ENCODE measurements at places on chromosomes 3 and 15.

DNA sequence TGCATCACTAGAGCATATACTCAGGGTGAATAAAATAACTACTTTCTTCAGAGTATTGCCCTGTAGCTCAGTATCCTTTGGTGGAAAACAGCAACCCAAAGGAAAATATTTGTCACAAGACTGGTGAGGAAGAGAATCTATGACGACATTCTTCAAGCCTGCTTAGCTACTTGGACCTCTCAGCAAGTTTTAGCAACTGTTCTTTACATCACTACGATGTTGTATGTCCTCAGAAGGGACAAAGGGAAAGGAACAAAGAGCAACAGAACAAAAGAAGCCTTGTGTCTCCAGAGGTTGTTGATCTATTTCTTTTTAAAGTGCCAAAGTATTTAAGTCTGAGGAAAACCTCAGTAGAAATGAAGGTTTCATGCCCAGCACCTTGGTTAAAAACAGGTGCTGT is 746.7 kb downstream of the NAALADL2 start:
- DNase-seq: no peak

- no peak for DNase-seq
Measured at GRCh38 chr3:150414959-150415358, 6.9 kb downstream of the TSC22D2 start.

DNA sequence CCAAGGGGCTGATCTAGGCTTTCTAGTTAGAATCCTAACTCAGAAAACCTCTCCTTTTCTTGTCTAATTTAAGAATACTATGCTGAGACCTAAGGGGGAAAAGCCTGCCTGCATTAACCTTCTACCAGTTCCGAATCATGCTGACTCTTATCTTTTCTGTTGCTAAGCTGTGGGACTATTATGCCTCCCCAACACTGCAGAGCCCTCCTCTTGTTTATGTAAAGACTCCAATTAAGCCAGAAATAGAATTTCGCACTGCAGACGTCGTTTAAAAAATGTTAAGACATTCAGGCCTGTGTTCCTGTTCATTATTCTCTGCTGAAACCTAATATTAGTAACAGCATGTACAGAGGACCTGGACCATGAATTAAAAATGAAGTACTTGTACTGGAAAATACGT is 310.6 kb upstream of the ATP11B start:
- no peak for DNase-seq

DNA sequence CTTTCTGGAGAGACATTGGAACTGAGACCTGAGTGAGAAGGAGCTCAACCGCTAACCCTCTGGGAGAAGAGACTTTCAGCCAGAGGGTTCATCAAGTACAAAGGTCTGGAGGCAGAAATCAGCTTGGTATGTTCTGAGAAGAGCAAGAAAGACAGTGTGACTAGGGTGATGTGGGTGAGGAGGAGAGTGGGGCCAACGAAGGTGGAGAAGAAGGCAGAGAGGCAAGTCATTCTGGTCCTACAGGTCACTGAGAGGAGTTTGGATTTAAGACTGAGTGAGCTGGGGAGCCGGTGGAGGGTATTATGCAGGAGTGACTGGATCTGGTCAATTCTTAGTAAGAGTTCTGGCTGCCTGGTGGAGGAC is 12.2 kb downstream of the XIRP1 start:
- no peak for DNase-seq

GRCh38 chr3:145032791-145033190 is 1061.2 kb downstream of the DIPK2A start:
- no peak for DNase-seq

GRCh38 chr3:121175083-121175482 is 267.1 kb downstream of the STXBP5L start:
- no peak for DNase-seq

DNA sequence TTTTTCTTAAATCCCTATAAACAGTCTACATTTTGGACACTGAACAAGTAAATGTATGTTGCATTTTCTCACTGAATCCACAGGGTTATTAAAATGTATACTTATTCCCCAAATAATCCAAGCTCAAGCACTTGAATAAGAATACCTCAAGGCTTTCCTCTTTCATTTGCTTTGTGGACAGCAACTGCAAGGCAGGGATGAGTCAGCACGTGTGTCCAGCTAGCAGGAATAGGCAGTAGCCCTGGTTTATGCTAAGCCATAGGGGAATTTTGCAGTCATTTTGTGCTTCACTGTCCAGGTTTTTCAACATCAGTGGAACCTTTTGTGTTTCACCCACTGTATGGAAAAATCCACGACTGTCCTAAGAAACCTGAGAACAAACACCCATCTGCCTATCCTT is 96.7 kb upstream of the KCNMB2 start:
- DNase-seq: peak; percentile 16

- DNase-seq: no peak
Measured at GRCh38 chr3:128788268-128788869, 62.4 kb downstream of the RAB7A start.

DNA sequence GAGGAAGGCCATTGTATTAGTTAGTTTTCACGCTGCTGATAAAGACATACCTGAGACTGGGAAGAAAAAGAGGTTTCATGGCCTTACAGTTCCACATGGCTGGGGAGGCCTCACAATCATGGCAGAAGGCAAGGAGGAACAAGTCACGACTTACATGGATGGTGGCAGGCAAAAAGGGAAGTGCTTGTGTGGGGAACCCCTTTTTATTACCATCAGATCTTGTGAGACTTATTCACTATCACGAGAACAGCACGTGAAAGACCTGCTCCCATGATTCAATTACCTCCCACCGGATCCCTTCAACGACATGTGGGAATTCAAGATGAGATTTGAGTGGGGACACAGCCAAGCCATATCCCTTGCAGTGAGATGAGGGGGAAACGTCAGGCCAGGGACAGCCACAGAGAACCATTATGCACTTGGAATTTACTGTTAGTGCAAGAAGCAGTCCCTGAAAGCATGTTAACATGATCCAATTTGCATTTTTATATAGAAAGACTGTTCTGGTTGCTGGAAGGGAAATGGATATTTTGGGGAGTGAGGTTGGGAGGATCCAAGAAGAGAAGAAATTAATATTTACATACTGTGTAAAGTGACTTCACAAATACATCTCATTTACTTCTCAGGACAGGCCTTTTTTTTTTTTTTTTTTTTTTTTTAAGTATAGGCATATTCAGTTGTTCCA is 87.1 kb downstream of the ARNT2 start:
- DNase-seq: no peak

- no peak for DNase-seq
Measured at GRCh38 chr3:134663721-134664456, 13.1 kb upstream of the KY start.

GRCh38 chr15:74185710-74186348 is 12.3 kb downstream of the ISLR start:
- no peak for DNase-seq

DNA sequence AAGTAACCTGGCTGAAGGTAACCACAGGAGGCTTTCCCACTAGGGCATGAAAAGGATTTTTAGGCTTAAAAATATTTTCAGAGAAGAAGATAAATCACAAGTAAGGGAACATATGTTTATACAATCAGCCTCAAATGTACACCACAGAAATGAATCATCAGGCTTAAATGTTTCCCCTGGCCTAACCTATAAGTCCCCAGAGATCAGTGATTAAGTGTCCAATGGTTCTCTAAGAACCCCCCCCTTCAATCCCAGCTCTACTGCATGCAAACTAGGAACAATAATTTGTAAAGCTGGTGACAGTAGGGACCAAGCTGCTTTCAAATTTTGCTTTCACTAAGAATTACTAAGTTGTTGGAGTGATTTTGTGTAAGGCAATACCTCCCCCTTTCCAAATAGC is 431.6 kb upstream of the LMCD1 start:
- no peak for DNase-seq

DNA sequence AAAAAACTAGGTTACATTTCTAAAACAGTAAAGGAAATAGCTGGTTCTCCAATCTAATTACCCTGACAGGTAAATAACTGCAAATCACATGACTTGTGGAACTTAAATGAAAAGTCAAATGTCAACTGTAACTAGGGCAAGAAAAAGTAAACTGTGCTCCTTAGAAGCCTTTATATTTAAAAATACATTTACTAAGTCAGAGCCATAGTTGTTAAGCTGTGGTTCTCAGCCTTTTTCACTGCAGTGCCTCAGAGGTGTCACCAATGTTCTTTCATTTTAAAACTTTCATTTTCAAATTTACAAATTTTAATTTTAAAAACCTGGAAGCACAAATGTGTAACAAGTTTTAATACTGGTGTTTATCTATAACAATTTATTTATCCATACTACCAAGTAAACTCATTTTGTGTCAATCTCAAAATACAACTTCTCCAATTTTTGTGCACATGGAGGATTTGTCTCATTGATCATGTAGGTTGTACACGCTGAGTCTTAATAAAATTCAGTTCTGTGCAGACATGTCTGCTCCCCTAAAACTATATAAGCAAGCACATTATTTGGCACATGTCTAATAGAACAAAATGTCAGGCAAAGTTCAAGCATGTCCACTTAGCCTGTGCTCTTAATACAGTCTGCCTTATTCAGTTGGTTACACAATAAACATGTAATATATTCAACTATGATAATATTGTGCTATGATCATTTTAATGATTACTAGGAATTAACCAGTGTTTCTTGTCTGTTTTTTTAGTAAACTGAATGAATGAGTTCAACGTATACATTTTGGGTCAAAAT is 70.4 kb downstream of the DLG1 start:
- no peak for DNase-seq

DNA sequence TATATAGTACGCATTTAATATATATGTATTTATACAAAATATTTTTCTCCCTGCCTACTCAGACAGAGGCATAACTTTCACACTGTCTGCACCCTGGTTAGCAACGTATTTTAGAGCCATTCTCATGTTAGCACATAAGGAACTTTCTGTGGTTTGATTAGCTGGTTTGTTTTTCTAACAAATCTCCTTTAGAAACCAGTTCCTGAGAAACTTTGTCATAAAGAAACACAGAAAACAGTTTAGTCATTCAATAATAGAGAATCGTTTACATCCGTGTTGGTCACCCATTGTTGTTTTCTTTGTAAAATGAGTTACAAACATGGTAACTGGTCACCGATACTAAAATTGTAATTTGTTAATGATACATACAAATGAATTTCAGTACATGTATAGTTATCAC is 5.9 kb upstream of the NGRN start:
- DNase-seq: no peak

DNA sequence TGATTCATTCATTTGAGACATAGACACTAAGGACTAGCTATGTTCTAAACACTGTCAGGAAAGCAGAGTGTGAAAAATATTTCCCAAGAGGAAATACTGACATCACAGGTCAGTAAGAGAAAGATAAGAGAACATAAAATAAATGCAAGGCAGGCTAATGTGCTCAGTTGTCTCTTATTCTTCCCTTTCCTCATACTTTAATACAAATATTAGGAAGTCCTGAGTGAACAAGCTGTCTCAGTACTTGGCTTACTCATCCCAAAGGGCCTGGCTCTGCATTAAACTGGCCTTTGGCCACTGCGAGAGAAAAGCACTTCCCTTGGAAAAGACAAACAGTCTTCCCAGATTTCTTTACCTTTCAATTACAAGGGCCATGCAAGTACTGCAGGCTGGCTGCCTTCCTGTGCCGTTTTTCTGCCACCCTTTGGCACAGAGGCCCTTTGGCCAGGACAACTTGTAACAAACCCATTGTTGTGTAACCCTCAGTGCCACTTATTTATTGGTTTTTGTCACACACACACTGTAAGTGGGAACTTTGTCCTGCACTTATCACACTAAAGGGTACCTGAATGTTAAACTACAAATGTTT is 31.7 kb downstream of the EDC3 start:
- peak; percentile 25 for DNase-seq

DNA sequence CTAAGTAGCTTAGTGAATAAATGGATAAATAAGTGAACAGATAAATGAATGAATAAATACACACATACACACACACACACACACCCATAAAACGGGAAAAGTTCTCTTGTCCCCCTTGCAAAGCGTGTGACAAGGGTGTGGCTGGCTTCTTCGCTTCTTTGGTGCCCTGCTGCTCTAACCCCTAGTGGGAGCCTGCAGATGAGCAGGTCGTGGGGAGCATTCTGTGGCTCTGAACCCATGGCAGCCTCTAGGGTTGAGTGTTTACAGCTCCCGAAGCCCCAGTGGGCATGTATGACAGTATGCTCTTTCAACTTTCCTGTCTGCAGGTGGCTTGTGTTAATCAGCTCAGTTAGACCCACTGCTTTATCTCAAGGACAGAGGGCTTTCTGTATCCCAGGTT is 582.3 kb downstream of the EDEM1 start:
- DNase-seq: no peak

GRCh38 chr15:74172701-74173379 is 670 bp upstream of the ISLR start:
- DNase-seq: no peak

GRCh38 chr3:151210676-151211381 is 7.8 kb upstream of the GPR171 start:
- no peak for DNase-seq

GRCh38 chr3:81790117-81790516 is 28.7 kb upstream of the GBE1 start:
- DNase-seq: no peak

- no peak for DNase-seq
Measured at GRCh38 chr3:50316657-50317242, 5.8 kb downstream of the HYAL2 start.

GRCh38 chr3:130826516-130827182 is 67.2 kb upstream of the ATP2C1 start:
- DNase-seq: no peak

DNA sequence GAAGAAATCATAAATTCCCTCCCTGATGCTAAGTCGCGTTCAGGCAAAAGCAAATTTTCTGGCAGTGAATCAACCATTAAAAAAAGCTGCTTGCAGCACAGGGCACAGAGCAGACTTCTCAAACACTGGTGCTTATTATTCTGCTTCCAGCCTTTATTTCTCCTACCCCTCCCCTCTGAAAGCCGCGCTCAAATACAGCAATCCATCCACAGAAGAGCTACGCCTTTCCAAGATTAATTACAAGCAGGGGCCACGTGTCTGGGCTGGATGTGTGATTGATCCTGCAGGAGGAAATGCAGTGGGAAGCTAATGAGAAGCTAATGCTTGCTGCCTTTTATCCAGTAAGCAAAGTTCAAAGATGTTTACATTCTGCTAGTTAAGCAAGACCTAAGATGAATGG is 134.9 kb upstream of the TOPAZ1 start:
- no peak for DNase-seq

GRCh38 chr3:5051772-5052171 is 70.3 kb upstream of the ARL8B start:
- DNase-seq: no peak

DNA sequence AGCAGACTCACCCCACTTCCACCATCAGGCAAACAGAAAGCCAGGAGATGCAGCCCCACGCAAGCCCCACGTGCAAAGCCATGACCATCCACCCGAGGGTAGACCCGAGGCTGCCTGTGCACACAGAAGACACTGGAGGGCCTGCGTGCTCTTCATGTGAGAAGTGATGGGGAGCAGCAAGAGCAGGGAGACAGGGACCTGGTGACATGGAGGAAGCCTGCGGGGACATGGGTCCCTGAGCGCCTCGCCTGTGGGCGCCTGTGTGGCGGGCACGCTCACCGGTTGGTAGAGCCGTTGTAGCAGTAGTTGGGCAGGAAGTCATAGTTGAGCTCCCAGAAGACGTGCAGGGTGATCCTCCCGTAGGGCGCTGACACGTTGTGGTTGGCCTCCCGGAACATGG is 65.0 kb downstream of the NIPA2 start:
- DNase-seq: no peak

Data from HuH-7 (cell line).